ENCODE measurements at places on chromosomes 4 and X.

- DNase-seq, result no peak
Observed at GRCh38 chrX:138788771-138789170, 77.3 kb upstream of the FGF13 start.

- no peak for DNase-seq
Observed at GRCh38 chr4:89868999-89869589, 25.6 kb upstream of the MMRN1 start.

DNA sequence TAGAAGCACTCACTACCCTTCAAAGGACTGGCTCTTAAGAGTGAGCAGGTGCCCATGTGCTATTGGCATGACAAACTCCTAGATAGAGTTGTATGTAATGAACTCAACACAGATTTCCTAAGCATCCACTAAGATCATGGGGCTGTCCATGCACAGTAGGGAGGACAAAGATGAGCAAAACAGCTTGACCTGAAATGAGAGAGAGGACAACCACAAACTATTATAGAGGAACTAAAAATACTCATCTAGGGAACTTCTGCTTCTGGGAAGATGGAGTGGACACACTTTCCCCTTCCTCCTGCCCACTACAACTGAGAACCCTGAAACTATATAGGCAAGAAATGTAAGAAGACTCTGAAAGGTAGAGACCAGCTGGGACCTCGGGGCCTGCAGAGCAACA lies 20.8 kb upstream of the TMEM128 start:
- DNase-seq, result no peak

- no peak for DNase-seq
Observed at GRCh38 chr4:79613269-79613935, 205.4 kb upstream of the GK2 start.

All from WTC11 (cell line).